ACHN (cell line): ENCODE measurements at places on chromosomes 16 and 17.
A peak's percentile ranks its signal among the peaks of the same experiment; 100 is the strongest.

DNA sequence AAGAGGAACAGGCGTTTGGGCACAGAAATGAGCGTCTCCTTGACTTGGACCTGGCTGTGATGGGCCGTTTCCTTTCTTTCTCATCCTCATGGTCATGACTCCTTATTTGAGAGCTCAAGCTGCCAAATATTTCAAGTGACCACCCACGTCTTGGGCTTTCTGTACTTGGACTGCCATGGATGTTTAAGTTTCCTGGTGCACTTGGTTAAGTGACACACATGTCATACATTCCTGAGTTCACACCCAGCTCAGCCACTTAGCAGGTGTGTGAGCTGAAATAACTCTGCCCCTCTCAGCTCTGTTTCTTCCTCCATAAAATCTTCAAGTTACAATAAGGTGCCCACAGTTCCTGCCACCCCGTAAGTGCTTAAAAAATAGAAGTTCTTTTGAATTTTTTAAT, 114.5 kb downstream of the CLEC16A start:
- no peak for DNase-seq

DNA sequence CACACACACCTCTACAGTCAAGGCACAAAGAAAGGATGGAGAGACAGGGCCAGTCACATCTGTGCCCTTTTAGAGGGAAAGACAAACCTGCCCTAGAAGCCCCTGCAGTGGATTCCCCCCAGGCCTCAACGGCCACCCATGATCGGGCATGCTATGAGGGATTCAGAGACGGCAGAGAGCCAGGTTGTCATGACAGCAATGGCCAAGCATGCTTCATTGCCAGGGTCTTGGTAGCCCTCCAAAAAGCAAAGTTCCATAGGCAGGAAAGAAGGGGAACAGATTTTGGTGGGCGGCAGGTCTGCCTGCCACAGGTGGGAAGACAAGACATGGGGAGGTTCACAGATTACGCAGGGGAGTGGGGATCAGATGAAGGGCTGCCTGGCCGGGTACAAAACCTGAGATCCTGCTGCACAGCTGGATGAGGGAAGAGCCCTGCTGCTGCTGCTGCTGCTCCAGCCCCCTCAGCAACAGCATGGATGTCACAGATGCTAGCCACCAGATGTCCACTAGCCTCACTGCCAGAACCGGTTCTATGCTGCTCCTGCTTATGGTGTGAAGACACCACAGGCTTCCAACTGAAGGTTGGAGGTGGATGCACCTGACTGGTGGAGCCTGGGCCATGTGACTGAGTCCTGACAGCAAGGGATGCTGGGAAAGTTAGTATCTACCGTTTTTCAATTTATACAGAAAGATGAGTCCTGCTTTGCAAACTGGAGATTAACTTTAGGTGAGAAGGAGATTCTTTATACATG, 17.8 kb downstream of the ACTG1 start:
- DNase-seq, result no peak

GRCh38 chr17:75895370-75896155, 1.2 kb downstream of the TRIM65 start:
- DNase-seq, result peak; percentile 22

DNA sequence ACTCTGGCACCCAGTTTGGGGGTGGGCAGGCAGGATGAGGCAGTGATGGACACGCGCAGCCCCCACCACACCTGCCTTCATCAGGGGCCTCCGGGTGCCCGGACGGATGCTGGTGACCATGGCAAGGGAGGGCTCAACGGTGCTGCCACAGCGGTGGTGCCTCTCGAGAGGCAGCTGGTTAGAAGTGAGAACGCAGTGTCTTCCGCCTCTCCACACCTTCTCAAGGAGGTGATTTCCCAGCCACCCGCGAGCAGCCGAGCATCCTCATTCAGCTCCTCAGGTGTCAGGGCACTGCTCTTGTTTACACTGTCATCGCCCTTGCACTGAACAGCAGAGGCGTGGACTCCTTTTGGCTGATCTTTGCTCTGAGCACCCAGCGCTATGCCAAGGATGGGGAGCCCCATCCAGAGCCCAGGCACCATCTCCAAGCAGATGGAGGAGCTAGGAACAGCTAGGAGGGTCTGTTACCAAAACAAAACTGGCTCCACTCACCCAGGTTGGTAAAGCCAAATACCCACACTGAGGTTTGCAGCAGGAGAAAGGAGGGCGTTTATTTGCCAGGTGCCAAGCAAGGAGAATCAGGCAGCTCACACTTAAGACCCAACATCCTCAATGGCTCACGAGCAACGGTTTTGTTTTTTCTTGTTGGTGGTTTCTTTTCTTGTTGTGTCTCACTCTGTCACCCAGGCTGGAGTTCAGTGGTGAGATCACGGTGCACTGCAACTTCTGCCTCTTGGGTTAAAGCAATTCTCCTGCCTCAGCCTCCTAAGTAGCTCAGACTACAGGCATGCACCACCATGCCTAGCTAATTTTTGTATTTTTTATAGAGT, 174.3 kb upstream of the TNRC6C start:
- no peak for DNase-seq

- DNase-seq, result no peak
Observed at GRCh38 chr17:63533433-63534077, 10.4 kb downstream of the KCNH6 start.

GRCh38 chr17:69757688-69758430, 317.2 kb upstream of the KCNJ16 start:
- DNase-seq, result no peak

GRCh38 chr17:61970030-61970429, 42.2 kb upstream of the INTS2 start:
- no peak for DNase-seq

DNA sequence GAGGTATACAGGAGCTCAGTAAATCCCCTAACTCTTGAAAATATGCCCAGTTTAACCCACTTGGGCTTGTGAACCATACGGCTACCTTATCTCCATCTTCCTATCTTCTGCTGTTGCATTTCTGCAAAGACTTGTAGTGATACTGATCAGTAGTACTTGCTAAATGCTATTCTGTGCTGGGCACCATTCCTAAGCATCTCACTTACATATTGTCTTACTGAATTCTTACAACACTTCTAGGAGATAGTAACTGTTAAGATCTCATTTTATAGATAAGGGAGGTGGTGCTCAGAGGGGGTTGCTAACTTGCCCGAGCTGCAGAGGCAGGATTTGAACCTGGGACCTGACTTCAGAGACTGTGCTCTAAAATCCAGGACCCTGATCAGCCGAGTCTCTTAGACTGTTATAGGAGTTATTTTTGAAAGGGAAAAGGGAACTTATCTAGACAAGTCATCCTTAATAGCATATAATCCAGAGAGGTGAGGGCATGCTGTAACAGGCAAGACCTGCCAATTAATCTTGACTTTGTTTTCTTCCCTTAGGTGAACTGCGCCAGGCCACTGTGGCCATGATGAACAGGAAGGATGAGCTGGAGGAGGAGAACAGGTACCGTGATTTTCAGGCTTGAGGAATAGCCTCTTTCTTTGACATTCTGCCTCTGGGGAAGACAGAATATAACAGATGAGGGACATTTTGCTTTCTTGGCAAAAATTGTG, 149.7 kb downstream of the SNX29 start:
- no peak for DNase-seq

DNA sequence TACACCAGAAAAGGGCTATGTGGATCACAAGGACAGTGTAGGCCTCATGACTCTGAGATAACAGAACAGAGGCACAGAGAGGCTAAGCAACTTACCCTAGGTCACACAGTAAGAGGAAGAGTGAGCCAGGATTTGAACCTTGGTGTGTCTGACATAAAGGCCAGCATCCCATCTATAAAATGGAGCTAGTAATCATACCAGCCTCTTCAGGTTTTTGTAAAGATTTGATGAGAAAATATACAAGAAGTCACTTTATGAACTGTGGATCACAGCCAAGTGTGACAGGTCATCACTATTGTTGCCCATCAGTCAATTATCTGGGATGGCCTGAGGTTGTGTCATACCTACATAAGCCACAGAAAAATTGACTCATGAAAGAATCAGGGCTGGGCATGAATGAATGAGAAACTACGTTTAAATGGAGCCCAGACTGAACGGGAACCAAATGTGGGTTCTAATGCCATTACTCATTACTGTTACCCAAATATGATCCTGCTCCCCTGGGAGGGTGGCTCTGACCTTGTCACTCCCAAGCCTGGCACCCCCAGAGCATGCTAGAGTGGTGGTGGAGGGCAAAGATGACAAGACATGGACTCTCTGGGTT, 21.0 kb downstream of the FBXO39 start:
- DNase-seq, result no peak

DNA sequence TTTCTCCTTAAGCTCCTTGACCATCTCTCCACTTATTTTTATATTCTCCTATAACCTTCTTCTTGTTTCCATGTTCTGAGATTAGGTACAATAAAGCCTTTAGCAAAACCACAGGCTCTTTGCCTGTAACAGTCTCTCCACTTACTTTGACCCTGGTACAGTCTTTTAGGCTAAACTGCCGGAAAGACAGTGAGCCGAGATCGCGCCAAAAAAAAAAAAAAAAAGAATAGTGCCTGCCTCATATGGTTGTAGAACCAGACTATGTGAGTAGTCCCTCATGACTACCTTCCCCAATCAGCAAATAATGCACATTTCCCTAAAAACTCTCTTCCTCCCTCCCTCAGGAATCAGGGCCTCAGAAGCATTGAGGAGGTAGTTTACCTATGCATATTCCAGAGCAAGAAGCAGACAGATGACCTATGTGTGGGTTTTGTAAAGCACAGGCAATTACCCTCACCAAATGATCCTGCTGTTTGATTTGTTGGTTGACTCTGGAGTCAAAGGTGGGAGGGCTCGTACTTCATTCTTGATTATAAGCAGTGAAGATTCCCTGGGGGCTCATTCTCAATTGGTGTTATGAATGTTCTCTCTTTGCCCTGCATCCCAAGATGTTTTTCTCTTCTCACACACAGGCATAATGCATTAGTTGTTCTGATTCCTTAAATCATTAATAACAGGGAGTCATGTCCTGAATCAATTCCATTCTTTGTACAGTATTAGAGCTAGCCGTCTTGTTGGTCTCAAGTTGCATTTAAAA, 8.9 kb upstream of the NME1 start:
- DNase-seq, result no peak

DNA sequence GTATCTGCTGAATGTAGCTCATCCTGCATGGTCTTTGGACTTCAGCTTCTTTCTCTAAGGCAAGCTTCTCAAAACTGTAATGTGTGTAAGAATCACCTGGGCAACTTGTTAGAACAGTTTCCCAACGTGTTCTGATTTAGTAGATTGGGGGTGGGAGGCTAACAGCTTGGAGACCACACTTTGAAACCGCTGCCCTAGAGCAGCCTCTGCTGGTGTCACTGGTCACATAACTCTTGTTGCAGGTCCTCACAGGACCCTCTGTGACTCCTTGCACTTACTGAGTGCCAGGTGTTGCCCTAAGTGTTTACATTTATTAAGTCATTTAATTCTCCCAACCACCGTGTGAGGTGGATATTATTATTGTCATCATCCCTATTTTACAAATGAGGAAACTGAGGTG, 9.9 kb downstream of the SLC35G3 start:
- DNase-seq, result no peak

GRCh38 chr16:9016824-9017223, 53.1 kb upstream of the USP7 start:
- DNase-seq, result no peak

DNA sequence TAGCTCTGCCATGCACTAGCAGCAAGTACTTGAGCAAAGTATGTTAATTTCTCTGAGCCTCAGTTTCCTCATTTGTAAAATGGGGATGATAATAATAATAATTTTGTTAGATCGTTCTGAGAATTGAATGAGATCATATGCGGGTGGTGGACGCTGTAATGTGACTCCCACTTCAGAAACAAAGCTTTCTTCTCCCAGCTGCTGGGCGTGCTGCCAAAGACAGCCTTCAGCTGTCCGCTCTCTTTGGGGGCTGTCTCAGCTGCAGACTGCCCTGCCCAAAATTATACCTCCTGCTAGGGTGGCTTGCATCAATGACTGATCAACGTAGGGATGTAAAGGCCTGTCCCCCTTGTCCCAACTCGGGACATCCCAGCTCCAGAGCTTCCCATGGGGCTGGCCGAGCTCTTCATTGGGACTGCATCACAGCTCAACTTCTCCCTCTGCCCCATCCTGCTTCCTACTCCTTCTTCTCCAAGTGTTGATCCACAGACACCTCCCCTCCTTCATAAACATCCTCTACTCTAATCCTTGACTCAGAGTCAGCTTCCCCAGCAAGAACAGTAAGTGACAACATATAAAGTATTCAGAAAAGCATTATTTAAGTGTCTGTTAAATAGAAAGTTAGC, 30.7 kb upstream of the CDH5 start:
- DNase-seq, result no peak
